ENCODE measurements at places on chromosomes 4 and X.

DNA sequence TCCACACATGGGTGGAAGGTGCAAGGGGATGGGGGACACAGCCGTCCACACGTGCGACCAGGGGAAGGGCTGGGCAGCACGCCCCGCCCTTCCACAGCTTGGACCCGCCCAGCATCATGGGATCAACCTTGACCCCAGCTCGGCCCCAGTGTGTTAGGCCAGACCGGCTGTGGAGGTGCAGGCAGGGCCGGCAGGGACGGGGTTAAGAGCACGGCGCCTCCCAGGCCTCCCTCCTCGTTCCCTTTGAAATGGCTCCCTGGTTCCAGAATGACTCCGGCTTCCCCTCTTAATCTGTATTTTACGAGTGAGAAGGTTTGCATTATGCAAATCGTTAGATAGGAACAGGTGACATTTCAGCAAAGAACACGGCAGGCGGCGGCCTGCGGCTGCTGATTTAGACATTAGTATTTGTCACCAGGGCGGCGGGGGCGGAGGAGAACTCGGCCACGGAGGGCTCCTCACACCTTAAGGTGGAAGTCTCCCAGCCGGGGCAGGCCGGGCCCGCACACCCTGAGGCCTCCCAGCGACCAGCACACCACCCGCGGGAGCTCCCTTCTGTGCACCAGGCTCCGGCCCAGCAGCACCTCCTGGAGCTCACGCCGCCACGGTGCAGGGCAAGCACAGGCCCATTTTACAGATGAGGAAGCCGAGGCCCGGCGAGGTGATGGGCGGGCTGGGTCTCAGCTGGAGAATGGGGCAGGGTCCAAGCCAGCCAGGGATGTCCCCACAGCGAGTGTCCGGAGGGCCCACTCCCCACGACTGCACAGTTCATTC is 116.1 kb downstream of the FAM53A start:
- DNase-seq = no peak

- DNase-seq = no peak
Observed at GRCh38 chr4:24978291-24979075, 52.3 kb downstream of the LGI2 start.

GRCh38 chr4:148951346-148951745 is 509.1 kb upstream of the NR3C2 start:
- DNase-seq = no peak

DNA sequence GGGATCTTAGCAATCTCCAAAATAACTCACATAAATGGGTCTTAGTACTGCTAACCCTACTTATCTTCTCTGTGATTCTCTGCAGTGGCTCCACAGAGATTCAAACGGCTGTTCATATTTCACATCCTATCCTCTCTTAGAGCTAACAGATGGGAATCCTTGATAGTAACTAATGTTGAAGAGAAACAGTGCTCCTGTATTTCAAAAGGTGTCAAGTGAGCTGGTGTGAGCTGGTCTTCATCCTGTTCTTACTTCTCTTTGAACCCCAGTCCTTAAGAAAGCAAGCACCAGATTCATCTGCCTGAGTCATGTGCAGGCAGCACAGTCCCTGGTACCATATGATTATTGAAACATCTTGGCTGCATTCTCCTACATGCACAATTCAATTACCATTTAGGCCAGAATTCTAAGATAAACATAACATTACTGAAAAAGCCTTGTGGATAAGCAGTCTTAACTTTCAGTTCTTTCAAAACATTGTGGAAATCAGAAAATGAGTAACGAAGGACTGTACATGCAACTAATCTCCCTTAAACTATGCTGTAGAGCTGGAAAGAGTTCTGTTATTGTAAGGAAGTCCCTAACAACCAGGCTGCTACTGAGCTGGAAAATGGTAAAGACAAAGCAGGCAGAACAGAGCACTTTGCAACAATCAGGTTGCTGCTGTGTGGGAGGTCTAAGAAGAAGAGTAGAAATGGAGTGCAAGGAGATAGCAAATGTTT is 153.1 kb downstream of the NPNT start:
- no peak for DNase-seq

GRCh38 chr4:95295157-95295556 is 253.6 kb downstream of the UNC5C start:
- DNase-seq = no peak

DNA sequence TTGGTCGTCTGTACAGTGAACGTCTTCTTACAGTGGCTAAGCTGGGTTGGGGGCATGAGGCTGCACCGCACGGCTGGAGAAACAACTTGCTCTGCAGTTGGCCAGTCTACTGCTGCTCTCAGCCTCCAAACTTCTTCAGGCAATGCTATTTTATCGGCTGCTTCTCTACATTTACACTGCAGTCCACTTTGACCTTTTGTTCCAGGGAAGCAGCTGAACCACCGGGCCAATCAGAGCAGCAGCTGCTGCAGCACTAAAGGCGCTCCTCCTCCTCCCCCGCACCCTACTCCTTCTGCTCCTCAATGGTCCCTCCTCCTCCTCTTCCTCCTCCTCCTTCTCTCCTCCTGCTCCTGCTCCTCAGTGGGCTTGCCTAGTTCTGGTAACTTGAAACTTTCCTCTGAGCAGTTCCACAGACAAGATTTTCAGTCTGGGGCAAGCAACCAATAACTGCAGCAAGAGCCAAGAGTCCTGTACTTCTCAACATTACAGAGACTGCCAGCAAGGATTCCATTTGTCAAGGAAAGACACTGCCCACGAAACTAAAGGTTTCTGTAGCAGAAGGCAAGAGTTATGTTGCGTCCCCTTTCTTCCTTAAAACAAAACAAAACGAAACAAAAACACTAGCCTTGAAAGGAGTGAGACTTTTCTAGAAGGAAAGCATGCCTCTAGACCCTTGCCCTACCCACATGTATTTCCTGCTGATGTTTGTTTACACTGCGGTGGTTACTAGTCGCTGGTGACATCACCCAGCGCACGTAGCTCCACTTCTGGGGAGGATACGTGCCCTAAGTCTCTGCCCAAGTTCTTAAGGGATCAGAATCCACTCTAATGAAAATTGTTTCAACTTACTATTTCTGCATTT is 125.7 kb upstream of the NAP1L5 start:
- DNase-seq = peak; percentile 53

GRCh38 chr4:76896614-76897535 is 1.1 kb downstream of the SOWAHB start:
- DNase-seq = peak; percentile 57

GRCh38 chrX:7779644-7780043 is 63.3 kb upstream of the VCX start:
- no peak for DNase-seq

GRCh38 chr4:168538632-168539031 is 41.8 kb downstream of the PALLD start:
- DNase-seq = no peak

DNA sequence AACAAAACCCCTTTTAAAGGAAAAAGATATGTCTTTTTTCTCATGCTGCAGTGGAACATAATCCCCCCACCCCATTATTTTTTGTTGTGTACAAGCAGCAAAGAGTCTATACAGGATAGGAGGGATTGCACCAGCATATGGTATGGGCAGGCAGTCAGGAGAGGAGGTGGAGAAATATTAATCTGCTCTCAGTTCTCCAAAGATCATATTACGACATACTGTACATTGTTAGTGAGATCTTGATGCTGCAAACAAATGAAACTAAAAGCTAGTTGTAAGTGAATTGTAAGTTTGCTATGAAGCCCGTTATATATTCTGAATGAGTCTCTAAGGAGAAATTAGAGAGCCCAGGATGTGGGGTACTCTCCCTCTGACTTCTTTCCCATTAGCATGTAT is 75.3 kb downstream of the RAPGEF2 start:
- DNase-seq = no peak

DNA sequence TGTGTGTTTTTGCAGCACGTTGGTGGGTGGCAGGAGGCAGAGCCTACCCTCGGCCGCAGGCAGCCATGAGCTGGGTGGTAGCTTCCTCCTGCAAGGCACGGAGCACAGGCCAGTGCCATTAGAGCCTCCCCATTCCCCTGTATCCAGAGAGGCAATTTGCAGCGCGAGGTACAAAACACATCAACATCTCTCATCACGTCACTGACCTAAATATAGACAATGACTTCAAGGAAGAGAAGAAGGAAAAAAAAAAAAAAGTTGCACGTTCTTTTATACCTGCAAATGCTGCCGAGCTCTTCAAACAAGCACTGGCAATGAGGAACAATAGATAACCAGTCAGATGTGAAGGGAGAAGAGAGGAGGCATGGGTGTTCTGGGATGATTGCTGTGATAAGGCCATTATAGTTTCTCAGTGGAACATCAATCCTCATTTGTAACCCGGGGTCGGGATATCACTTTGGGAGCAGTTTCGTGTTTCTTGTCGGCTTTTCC is 159.9 kb downstream of the MGST2 start:
- DNase-seq = peak; percentile 63

GRCh38 chr4:164261831-164262230 is 492.1 kb upstream of the SMIM31 start:
- no peak for DNase-seq

DNA sequence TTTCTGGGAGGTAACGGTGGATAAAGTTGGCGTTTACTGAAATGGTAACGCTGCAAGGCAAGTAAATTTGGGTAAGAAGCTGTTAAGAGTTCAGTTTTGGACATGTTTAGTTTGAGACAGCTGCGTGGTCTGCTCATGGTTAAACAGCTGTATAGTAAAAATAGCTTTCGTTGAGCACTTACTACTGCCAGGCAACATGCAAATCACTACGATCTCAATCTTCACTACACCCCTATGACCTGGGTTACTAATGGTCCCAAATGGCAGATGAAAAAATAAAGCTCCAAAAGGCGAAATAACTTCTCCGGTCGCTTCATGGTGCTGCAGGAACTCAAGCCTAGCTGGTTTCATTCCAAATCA is 22.2 kb downstream of the FABP2 start:
- no peak for DNase-seq

- no peak for DNase-seq
Observed at GRCh38 chr4:26015906-26016305, 101.9 kb downstream of the SMIM20 start.

DNA sequence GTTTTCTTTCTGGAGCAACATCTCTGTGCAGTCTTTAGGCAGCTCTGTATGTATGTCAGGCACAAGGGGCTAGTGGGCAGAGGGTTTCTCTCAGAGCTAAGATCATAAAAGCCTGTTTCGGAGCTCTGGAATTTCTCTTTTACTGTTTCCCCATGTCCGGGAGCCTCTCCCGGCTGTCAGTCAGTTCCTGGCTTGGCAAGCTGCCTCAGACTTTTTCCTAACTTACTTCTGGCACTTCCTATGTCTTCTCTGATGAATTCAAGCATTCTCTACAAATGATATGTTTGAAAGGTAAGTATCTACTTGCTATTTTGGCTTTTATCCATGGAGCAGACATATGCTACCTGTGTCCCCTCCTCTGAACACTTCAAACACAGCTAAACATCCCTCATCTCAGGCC is 129.3 kb upstream of the PGRMC2 start:
- DNase-seq = no peak

DNA sequence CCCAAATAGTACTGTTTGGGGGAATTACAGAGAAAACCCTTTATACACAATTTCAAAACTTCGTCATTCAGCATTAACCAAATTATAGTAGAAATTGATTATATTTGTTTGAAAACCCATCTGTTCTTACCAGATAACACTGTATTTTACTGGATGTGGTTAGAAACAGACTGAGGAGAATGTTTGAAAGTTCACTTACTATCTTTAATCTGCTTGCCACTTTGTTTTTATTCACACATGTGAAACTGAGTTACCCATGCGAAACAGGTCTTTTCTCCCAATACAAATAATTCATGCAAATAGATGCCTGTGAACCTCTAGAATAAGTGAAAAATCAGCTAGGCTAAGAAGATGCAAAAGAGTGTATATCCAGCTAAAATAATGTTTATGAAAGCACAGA is 177.5 kb downstream of the NAA11 start:
- DNase-seq = no peak

DNA sequence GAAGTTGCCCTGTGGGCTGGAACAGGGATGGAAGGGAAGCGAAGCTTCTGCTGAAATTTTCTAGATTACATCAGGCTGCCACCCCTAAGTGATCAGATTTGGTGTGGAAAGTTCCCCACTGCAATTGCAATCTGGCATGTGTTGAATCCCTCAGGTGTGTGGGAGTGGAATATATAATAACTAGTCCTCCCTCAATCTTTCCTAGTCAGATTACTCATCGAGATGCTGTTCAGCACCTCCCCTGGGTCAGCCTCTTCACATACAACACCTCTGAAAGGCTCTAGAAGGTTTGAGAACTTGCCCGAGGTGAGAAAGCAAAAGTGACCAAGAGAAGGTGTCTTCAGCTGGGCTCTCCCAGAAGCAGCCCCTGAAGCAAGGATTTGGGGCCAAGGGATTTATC is 336.8 kb downstream of the BCOR start:
- DNase-seq = no peak

DNA sequence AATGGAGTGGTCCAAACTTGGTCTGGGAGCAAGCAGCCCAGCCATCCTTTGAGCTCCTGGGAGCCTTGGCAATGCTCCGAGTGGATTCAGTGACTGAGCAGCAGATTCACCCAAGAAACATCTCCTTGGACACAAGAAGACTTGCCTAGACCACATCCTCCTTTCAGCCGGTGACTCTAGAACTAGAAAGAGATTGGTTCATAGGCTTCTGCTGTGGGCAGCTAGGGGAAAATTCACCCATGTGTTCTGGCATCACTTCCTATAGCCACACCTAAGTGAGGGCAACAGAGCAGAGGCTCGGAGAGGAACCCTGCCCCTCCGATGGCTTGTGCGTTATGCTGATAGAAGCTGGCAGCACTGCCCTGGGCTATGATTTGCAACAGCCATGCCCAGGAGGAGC is 16.0 kb downstream of the ZNF275 start:
- no peak for DNase-seq

- no peak for DNase-seq
Observed at GRCh38 chr4:7392438-7393421, 42.0 kb downstream of the PSAPL1 start.

GRCh38 chr4:58732973-58733372 is 1622.8 kb upstream of the IGFBP7 start:
- no peak for DNase-seq

GRCh38 chr4:182019148-182019652 is 224.0 kb upstream of the TENM3 start:
- DNase-seq = no peak

- no peak for DNase-seq
Observed at GRCh38 chr4:114907568-114907967, 205.9 kb downstream of the NDST4 start.

- DNase-seq = no peak
Observed at GRCh38 chr4:3452376-3452775, 10.6 kb downstream of the HGFAC start.

DNA sequence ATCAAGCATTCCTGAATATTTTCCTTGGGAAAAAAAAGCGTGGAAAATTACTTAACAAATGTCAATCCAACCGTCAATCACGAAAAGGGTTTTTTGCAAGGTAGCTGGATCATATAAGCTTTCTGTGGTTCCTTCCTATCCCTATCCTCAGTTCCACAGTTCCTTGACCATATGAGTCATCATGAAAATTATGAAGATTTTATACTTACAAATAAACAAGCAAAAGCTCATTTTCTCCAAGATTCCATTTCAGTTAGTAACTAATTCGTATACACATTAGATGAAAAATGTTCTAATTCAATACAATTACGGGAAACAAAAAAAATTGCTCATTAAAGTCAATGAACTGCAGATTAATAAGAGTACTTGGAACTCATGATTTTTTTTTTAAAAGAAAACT is 228.8 kb downstream of the NSUN7 start:
- DNase-seq = no peak

All from NCI-H774 (cell line).